ENCODE measurements at places on chromosomes 16 and 17. TPM values are rescaled to one million over a fixed set of nuclear protein-coding genes. Genes with fewer than 3 reads are reported as not detected.

Gene KRT39
- total RNA-seq = not detected

Gene SMPD3
- 50.7 TPM for total RNA-seq

Gene CLEC18A
- total RNA-seq = not detected

Gene ACLY
- 194 TPM for total RNA-seq

Gene PRSS33
- not detected for total RNA-seq

Gene SLC43A2
- total RNA-seq = 22.4 TPM

Gene MAFG
- 45.5 TPM for total RNA-seq

Gene CDH5
- total RNA-seq = not detected

Gene IRX5
- 9.0 TPM for total RNA-seq

Gene CCDC154
- total RNA-seq = not detected

Gene MAP2K6
- total RNA-seq = 7.0 TPM

Gene CRYM
- total RNA-seq = 0.61 TPM

Gene ARL5C
- not detected for total RNA-seq

Gene EFCAB5
- total RNA-seq = 0.51 TPM

Gene KRT20
- total RNA-seq = 203 TPM

Gene KRT40
- 2.7 TPM for total RNA-seq

Gene WNK4
- total RNA-seq = 8.6 TPM

Gene KRTAP4-5
- not detected for total RNA-seq

Gene CSF3
- total RNA-seq = not detected

Gene MYOCD
- not detected for total RNA-seq

Gene KLHL11
- 23.4 TPM for total RNA-seq
